K562 (cell line): ENCODE measurements at places on chromosomes 7 and 10.

DNA sequence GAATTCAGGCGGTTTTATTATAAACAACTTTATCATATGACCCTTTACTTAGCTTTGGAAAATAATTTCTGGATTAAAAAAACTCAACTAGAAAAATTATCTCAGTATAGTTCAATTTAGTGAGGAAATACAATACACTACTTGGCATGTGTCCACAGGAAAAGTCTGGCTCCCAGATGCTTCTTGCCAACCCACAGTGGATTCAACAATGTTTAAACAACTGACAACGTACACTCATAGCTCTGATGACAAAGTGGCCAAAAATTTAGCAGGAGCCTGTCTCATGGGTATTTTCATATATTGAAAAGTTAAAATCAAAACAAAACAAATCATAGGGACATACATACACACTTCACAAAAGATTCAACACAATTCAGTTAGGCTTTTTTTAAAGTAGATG lies 158.8 kb downstream of the SKAP2 start:
- no peak for DNase-seq

GRCh38 chr7:8042796-8043535 lies 74.4 kb downstream of the GLCCI1 start:
- DNase-seq: no peak

- no peak for DNase-seq
These were observed 5.3 kb upstream of the REPIN1 start for GRCh38 chr7:150363370-150363769.

DNA sequence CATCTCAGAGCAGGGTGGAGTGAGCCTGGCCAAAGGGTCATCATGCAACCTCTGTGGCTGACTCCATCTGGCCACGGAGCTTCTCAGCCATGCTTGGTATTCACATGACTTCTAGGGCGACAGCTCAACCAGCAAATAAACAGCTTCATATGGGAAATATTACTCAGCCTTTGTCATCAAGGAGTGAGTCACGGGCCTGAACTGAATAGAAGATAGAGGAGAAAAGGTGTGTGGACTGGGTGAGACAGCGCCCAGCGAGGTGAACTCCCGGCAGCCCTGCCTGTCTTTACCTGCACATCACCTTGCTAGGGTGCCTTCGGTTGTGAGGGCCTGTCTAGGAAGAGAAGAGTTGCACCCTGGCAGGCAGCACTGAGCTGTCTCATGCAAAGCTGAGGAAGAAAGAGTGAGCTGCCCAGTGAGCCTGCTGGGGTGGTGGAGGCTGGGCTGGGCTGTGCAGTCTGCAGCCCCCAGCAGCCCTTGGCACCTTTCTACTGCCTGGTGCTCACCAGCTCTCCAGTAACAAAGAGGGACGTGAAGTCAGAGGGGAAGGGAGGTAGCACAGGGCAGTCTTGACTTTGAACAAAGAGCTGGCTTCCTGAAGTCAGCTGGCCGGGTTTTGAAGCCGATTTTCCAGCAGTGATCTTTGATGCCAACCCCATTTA lies 114.2 kb downstream of the EGFR start:
- DNase-seq: no peak

GRCh38 chr10:100812978-100813377 lies 67.6 kb downstream of the PAX2 start:
- no peak for DNase-seq

GRCh38 chr10:6473901-6474370 lies 106.1 kb downstream of the PRKCQ start:
- no peak for DNase-seq

GRCh38 chr7:150916670-150917069 lies 61.5 kb downstream of the KCNH2 start:
- no peak for DNase-seq

GRCh38 chr7:69656890-69657289 lies 58.6 kb downstream of the AUTS2 start:
- no peak for DNase-seq

DNA sequence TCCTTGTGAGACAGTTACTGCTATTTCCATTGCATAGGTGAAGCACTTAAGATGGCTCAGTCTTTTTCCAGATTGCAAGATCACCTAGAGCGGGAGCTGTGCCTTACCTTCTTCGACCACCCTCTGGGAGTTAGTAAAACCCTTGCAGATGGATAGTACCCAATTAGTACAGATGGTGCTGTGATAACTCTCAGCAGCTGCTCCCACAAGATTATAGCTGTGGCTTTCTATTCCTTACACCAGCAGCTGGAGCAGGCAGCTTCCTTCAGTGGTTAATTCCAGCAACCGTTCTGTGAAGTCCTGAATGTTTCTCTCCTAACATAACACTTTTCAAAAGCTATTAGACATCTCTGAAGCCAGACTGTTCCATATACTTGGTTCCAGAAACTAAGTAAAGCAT lies 796.8 kb downstream of the XPNPEP1 start:
- no peak for DNase-seq

DNA sequence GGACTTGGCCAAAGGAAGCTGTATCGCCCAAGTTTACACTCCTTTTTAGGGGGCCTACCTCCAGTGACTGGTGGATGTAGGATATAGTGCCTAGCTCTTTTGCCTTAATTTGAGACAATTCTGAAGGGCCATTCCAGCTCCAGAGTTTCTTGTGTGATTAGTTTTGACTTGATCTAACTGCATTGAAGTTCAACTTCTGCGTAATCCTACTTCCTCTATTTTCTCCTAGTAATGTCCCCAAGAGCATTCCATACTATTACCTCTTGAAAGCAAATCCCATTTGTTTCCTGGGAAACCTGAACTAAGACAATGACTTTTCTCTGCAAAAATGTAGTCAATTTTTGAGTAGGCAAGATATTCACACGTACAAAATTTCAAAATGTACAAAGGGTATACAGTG lies 4.7 kb upstream of the H2AZ2 start:
- DNase-seq: no peak

DNA sequence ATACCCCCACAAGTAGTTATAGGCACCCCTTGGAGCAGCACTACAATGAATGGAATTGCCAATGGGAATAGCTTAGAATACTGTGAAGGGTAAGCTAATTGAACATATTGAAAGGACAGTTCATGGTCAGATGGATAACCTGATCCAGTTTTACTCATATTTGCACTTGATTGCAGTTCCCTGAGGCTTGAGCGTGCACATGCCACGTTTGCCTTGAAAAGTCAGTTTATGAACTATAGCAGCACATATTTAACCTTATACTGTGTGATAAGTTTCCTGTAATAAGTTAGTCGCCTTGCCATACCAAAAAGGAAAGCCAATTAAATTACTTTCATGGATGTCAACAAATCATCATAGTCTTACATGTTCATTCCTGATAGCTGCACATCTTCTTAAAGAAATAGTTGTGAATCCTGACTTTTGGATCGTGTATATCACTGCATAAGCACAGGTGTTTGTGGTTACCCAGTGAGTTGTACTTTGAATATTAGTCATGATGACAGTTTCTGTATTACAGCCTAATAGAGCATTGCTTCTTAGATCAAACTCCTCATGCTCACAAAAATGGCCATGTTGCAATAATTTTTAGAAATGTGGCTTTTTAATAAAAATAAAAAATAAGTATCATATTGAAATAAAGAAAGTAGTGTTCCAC lies 21.6 kb downstream of the DNTT start:
- DNase-seq: no peak

GRCh38 chr10:114391599-114391998 lies 12.7 kb downstream of the AFAP1L2 start:
- DNase-seq: no peak

DNA sequence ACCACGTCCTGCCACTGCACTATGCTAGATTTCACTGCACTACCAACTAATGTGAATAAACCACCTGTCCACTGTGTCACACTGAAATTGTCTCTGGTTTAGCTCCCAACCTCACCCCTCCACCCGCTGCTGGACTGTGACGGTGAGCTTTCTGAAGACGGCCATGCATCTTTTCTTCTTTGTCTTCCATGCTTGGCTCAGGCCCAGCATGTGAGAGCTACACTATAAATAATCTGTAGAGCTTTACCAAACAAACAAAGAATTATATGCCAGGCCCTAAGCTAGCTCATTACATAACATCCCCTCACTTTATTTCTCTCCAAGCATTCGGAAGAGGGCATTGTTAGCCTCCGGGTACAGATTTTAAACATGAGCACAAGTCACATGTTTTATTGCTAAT lies 633.2 kb downstream of the TNS3 start:
- no peak for DNase-seq

- DNase-seq: no peak
These were observed 2.4 kb downstream of the FEZF1 start for GRCh38 chr7:122301858-122302760.

- peak; percentile 63 for DNase-seq
These were observed 26.2 kb downstream of the ADK start for GRCh38 chr10:74177140-74177677.

GRCh38 chr10:122875843-122876466 lies 3.4 kb downstream of the FAM24B start:
- no peak for DNase-seq

DNA sequence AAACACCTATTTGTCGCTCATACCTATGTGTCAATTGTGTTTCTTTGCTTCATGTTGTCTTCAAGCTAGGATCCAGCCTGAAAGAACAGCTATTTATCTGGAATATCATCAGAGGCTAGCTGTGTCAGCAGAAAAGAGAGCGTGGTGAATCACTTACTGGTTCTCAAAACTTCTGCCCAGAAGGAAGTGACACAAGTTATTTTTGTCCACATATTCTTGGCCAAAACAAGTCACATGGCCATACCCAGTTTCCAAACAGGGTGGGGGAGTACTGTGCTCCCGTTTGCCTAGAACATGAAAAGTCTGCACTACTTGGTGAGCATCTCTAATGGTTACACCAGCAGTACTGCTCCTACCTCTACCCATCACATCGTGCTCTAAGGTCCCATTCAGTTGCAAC lies 160.9 kb upstream of the CSTF2T start:
- DNase-seq: no peak

- DNase-seq: no peak
These were observed 133.1 kb upstream of the PRSS1 start for GRCh38 chr7:142616121-142616643.
